Activated CD4-positive, alpha-beta T cell treated with anti-CD3 and anti-CD28 coated beads, Interleukin-2, amount 10 ng/mL, durations not matched to agents 24 days and 14 days (primary cell): ENCODE measurements at places on chromosomes 3 and 15. TPM values are rescaled to one million over a fixed set of nuclear protein-coding genes. Genes with fewer than 3 reads are reported as not detected.

DAPK2 gene
- 3.7 and 4.3 TPM in 2 replicates for total RNA-seq

ALDH1A2 gene
- 0.37 and 0.57 TPM in 2 replicates for total RNA-seq

GRCh38 chr3:67783281-67784250 lies 129.2 kb upstream of the SUCLG2 start:
- no peak for DNase-seq
- H3K4me3 ChIP-seq: no peak overlapping the region
- H3K4me1 ChIP-seq: no peaks in the 10 kb centered on the region
- no peaks in the 10 kb centered on the region for H3K36me3 ChIP-seq
- no peak overlapping the region for H3K27ac ChIP-seq

DNA sequence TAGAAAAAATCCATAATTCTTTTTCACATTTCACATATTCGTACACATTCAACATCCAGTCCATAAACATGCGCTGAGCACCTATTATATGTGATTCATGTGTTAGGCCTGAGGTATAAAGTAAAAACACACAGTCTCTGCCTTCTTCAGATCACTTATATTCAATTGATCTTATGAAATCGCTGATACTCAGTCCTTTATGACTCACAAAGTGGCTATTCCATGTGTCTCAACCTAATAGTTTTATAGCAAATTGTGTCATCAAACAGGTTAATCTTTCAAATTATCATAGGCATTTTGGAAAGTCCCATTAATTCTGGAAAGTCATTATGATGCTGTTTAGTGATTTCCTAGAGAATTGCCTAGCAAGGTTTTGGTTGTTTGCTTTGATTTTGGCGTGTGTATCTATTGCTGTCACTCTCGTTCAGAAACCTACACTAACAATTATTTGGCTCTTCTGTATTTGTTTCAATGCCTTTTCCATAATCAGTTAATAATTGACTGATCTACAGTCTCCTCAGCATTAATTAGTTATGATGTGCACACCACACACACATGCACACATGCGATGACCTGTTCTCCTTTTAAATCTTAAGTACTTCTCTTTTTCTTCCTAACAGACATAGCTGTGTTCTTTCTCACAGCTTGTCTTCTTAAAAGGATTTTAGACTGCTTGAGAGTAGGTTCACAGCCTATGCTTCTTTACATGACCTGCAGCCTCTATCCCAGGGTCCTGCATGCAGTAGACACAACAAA lies 353.1 kb downstream of the MECOM start:
- DNase-seq: no peak
- no peak overlapping the region for H3K4me3 ChIP-seq
- no peak overlapping the region for H3K27ac ChIP-seq
- no peaks in the 10 kb centered on the region for H3K4me1 ChIP-seq
- no peaks in the 10 kb centered on the region for H3K36me3 ChIP-seq

DNA sequence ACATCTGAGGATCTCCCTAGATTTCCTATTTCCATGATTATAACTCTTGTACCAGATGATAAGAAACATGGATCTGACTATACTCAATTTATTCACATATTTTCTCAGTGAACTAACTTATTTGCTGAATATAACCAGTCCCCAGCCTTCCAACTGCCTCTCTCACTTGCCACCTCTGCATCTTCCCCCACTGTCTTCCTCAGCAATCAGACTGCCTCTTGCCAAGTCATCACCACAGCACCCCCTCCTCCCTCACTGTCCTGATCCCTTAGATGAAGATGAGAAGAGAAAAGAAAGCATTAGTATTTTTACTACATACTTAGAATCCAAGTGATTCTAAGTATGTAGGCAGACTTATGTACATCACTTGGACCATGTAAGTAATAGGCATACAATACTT lies 71.9 kb downstream of the GTPBP8 start:
- H3K36me3 ChIP-seq: peaks cover 22% of the 10 kb centered on the region
- H3K27me3 ChIP-seq: no peaks in the 10 kb centered on the region
- H3K27ac ChIP-seq: no peak overlapping the region
- no peaks in the 10 kb centered on the region for H3K4me1 ChIP-seq

DNA sequence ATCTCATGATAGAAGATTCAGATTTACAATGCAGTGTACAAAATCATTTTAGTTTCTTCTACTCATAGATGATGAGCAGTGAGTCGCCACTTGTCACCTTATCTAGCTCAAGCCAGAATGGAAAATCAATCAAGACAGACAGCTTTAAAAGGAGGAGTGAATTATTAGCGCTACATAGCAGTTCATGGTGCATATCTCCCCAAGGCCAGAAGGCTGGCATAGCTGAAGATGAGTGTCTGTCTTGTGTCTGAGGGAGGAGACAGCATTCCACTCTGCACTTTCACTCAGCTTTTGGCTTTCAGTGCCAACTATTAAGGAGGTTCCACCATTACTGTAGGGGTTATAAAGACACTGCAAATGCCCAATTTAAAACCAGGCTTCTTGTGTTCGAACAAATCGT lies 804.1 kb upstream of the LMCD1 start:
- DNase-seq: no peak
- no peaks in the 10 kb centered on the region for H3K4me1 ChIP-seq
- no peaks in the 10 kb centered on the region for H3K27me3 ChIP-seq
- H3K4me3 ChIP-seq: no peak overlapping the region

GRCh38 chr3:2823031-2823430 lies 287.1 kb downstream of the IL5RA start:
- no peaks in the 10 kb centered on the region for H3K4me1 ChIP-seq
- H3K27ac ChIP-seq: no peak overlapping the region
- no peak for DNase-seq

DNA sequence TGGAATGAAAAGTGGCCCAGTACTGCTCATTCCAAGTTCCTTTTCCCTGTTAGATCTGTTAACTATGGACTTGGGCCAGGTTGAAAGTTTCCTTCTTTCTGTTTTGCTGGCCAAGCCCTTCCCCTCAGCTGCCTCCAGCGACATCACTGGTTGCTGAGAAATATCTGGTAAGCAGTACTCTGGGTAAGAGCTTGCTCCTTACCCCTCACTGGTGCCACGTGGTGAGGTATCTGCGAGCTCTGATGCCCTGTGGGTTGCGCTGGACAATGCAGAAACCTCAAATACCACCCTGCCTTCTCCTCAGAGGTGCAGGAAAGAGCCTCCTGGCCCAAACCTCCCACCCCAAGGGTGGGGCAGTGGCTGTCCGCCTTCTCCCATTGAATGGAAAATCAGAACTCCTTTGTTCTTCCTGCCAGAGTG lies 42.9 kb upstream of the APH1B start:
- peak overlapping the region; percentile 66 for H3K27ac ChIP-seq
- DNase-seq: no peak
- peaks cover 52% of the 10 kb centered on the region for H3K4me1 ChIP-seq
- H3K27me3 ChIP-seq: no peaks in the 10 kb centered on the region

DNA sequence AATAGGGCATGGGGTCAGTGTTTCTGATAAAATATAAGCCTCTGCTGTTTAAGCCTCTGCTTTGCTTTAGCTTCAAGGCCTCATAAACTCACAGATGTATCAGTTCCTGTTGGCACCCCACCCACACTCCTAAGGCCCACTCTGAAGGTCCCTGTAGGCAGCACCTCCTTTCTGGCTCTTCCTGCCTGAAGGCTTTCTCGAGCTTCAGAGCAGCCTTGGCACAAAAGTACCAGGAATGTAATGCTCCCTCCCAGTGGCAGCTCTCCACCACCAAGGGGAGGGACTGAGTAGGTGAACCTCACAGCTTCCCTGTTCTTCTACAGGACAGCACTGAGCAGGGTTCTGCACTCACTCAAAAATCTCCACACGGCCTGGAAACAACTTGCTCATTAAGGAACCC lies 102.2 kb downstream of the ABHD5 start:
- no peak overlapping the region for H3K27ac ChIP-seq
- H3K36me3 ChIP-seq: no peaks in the 10 kb centered on the region
- H3K4me3 ChIP-seq: no peak overlapping the region

DNA sequence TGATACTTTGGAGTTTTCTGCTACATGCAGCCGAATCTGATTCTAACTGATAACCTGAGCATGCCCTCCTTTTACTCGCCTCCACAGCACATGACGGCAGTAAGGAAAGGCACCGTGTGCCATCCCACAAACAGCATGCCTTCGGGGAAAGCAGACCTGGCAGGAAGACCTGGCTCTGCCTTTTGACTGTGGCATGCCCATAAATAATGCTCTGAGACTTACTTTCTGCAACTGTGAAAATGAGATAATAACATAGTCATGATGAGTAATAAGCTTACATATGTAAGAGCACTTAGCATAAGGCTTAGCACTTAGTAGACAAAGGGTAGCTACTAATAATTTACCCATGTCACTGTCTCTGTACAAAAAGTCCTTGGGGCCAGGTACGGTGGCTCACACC lies 32.9 kb downstream of the MTHFS start:
- H3K4me3 ChIP-seq: no peak overlapping the region
- DNase-seq: no peak
- no peaks in the 10 kb centered on the region for H3K27me3 ChIP-seq
- H3K36me3 ChIP-seq: peaks cover 28% of the 10 kb centered on the region
- peaks cover under 1% of the 10 kb centered on the region for H3K4me1 ChIP-seq
- H3K27ac ChIP-seq: no peak overlapping the region

DNA sequence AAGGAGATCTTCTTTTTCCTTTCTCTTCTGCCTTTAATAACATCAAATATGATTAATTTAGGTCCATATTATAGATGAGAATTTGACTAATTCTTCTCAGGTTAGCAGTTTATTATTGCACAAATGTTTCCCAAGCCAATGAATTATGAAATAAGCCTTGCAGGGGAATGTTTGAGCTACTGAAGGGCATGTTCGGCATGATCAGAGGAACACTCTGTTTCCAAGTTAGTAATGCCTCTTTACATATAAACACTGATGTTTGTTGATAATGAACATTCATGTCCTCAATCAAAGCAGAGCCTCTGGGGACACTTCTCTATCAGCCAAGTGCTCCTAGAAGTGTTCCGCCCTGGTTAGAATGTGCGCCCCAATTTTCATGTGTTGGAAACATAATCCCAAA lies 10.0 kb upstream of the CYP1A1 start:
- H3K27ac ChIP-seq: no peak overlapping the region
- H3K36me3 ChIP-seq: peaks cover 5% of the 10 kb centered on the region
- no peak for DNase-seq
- no peak overlapping the region for H3K4me3 ChIP-seq

- DNase-seq: no peak
- no peaks in the 10 kb centered on the region for H3K27me3 ChIP-seq
- H3K36me3 ChIP-seq: peaks cover 2% of the 10 kb centered on the region
- H3K4me1 ChIP-seq: peaks cover 11% of the 10 kb centered on the region
- no peak overlapping the region for H3K27ac ChIP-seq
Observed at GRCh38 chr15:66937588-66937987, 127.8 kb upstream of the SMAD3 start.
